Breast epithelium (tissue), 4 donors: ENCODE measurements at places on chromosomes 5 and 9.

DNA sequence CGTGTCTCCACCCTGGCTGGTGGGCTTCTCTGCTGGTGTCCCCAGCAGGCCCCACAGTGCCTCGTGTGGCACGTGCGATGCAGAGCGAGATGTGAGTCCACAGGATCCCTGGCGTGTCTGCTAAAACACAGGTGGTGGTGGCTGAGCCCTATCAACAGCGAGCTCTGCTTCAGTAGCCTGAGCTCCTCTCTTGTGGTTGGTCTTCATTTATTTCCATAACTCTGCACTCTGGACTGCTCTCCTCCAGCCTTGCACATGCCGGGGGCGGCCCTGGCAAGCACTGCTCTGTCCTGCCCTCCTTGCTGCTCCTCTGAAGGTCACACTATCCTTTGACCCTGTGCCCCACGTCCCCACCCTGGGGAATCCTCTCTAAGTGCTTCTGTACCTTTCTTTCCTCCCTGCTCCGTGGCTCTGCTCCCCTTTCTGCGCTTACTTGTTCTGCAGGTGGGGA is 59.2 kb downstream of the NSUN2 start:
- DNase-seq, result no peak

DNA sequence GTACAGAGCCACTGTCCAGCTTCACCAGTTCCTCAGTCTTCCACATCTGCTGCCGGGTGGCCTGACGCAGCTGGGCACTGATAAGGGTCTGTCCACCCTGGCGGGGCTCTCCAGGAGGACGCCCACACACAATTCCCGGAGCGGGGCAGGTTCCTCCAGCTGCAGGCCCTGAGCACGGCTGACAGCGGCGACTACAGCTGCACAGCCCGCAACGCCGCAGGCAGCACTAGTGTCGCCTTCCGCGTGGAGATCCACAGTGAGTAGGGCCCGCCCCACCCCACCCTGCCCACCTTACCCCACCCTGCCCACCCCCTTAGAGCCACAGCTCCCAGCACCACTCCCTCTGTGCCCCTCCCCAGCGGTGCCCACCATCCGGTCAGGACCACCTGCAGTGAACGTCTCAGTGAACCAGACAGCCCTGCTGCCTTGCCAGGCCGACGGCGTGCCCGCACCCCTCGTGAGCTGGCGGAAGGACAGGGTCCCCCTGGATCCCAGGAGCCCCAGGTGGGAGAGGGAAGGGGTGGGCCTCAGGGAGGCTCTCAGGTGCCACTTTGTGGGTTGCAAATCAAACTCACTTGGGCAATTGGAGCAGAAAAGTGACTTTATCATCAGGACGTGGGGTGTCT is 48.8 kb upstream of the ASS1 start:
- DNase-seq, result no peak

- DNase-seq, result no peak
These were observed 123.0 kb upstream of the GRIN3A start for GRCh38 chr9:101861472-101861871.

GRCh38 chr9:14497476-14497875 is 183.5 kb upstream of the NFIB start:
- no peak for DNase-seq

DNA sequence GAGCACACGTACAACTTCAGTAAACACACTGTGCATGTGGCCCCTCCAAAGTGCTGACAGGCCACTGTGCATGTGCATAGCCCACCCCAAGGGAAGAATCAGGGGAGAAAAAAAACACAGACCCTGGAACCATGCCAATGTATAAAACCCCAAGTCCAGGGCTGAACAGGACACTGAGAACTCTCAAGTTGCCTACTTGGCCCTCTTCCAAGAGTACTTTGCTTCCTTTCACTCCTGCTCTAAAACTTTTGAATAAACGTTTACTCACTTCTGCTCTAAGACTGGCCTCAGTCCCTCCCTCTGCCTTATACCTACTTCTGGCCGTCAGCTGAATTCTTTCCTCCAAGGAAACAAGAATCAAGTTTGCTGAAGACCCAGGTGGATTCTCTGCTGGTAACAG is 77.7 kb upstream of the NFIB start:
- DNase-seq, result no peak

DNA sequence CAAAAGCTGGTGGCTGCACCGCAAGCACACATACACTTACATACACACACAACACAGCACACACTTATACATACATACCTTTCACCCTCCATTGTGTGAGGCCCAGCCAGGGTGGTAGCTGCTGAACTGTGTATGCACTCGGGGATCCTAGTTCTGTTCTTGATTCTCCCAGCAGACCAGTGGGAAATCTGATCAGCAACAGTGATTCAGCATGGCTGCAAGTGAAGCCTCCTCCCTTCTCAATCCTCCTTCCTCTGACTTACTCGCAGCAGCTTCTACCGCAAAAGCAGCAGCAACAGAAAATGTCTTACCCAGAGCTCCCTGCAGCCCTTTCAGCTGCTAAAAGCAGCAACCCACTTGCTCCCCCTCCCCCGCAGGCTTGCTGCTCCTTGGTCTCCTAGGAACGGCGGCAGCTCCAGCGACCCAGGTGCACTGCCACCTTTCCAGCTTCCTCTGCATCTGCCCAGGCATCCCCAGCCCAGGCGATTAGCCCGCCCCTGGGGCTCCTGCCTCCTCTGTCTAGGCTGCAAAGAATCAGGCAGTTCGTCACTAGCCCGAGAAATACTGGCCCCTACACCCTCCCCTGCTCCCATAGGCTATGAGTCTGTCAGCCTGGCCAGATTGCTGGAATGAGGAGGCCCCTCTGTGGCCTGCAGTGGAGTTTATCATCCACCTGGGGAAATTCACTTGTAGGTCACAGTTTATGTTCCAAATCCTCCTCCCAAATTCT is at the start of gene KLHL3:
Gene KLHL3, minus strand, starts transcription at position 535 of the 730 bp plus-strand sequence. Its CDS starts 443 bp downstream, at position 92.
- no peak for DNase-seq

DNA sequence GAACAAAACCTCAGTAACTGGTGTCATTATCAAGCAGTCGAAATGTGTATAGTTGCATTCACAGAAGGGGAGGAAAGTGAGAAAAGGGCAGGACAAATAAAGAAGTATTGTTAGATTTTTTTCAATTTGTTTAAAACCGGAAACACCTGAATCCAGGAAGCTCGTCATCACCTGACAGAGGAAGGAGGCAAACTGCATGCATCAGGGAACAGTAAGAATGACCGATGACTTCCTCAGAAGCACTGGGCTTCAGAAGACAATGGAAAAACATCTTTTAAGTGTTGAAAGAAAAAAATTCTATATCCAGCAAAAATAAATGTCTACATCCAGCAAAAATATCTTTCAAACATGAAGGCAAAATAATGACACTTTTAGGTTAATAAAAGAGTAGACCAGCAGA is 29.5 kb downstream of the PLEKHG4B start:
- DNase-seq, result no peak

DNA sequence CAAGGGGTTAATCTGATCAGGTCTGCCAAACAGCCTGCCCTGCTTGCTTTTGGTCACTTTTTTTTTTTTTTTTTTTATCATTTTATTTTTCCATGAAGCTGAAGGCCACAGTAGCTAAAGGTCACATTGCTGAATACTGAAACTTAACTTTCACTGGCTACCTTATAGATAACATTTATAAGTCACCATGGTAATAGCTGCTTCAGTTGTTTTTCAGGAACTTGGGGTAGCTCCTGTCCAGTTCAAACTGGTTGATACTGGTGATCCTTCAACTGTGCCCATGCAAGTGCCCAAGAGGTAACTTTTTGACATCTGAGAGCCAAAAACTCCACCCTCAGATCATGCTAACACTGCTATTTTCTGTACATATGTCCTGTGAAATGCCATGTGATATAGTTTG is 68.3 kb upstream of the RGS7BP start:
- DNase-seq, result no peak

- DNase-seq, result no peak
These were observed 24.5 kb downstream of the LHFPL2 start for GRCh38 chr5:78624011-78624541.

GRCh38 chr5:149938791-149939358 is 5.7 kb downstream of the PDE6A start:
- DNase-seq, result peak; percentile 83

GRCh38 chr9:105342147-105342505 is 97.7 kb downstream of the SLC44A1 start:
- DNase-seq, result no peak

DNA sequence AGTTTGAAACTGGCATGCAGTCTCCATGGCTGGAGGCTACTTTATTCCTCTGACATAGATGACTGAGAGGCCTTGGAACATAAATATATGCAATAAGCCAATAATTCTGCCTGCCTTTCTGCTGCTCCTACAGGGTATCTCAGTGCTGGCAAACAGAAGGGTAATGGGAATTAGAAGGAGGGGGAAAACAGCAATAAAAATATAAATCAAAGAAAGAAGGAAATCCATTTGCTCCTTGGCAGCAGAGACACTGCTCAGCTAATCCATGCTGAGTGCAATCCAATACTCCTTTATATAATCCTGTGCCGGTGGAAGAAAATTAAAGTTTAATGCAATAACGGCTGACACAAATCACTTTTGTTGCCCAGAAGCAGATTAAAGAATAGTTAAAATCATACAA is 478.9 kb downstream of the SPATA31D1 start:
- DNase-seq, result no peak

DNA sequence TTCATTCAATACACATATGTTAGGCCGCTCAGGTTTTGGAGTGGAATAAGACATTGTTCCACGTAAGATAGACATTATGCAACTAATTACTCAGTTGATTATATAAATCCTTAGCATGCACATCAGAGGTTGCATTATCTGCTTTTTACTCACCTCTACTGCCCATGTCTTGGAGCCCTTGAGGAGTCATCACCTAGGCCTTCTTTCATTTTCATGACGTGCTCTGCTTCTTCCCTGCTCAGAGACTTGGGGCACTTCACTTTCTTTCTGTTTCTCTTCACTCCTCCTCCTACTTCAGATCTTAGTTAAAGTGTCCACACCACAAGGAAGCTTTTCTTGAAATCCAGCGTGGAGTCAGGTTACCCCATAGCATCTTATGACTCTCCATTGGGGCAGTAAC is 241.1 kb downstream of the TLR4 start:
- DNase-seq, result no peak

DNA sequence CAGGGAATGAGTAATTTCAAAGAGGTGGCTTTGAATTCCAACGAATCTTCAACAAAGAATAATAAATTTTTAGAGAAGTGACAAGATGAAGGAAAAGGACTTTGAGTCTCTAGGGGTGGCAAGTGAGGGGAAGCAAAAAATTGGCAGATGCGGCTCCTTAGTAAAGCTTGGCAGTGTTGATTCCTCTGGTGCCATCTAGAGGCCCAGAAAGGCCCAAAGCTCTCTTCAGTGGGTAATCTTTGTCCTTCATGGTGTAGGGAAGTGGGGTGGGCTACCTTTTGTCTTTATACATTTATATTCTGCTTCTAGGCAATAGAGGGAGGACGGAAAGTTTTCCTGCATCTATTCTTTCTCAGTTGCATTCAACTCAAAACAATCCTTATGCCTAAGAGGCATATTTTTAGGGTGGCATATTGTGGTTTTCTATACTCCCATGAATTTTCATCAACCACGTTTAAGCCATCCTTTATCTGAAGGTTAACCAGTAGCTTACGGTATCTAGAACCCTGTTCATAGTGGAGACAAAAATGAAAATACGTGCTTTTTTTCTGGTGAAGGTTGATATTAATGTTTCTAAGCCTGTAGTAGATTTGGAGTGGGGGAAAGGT is 17.5 kb upstream of the ROPN1L start:
- DNase-seq, result no peak

- DNase-seq, result no peak
These were observed 2.5 kb downstream of the BRIX1 start for GRCh38 chr5:34918025-34918424.

GRCh38 chr5:178322736-178323540 is 90.3 kb upstream of the PHYKPL start:
- DNase-seq, result no peak

GRCh38 chr5:2895876-2896275 is 144.4 kb upstream of the IRX2 start:
- DNase-seq, result no peak

DNA sequence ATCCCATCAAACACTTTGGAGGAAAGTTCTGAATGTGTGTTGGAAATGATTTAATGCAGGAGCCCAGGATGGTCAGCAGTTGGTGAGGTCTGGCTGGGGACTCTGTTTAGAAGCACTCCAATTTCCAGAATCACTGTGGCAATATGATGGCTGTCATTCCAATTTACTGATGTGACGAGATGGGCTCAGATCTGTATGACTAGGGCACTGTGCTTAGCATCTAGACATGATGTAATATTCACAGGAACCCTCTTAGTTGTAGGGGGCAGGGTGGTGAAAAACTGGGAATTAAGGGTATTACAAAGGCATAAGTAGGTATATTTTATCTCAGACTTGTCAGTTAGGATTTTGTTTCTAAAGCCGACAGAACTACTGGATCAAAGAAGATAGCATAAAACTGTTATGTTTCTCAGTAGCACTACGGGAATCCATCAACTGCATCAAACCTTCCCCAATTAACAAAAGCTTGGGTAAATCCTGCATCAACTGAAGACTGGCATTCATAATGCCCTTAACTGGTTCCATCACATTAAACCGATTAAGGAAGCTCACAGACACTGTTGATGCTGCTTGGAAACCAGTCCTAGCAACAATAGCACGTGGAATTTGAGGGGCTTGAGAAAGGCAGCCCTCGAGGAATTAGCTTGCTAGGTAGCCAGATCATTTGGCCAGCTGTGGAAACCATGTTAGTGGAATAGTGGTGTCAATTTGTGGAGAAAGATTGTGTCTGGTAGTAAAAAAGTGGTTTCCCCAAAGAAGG is 86.1 kb downstream of the SV2C start:
- no peak for DNase-seq

DNA sequence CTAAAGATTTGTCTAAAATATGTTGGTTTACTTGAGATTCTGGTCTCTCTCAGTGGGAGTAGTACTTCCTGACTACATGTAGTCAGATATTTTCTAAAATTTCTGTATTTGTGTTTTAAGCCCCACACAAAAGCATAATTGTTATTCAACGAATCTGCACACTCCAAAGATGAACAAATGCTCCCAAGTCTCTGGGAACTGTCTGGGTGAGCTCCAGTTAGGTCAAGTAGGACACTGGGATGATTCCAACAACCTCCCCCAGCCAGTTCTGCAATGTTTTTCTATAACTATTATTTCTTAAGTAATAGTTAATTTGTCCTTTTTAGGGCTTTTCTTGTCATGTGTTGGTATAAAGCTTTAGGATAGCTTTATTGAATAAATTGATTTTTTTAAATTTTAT is 174.6 kb downstream of the FAM174A start:
- DNase-seq, result no peak

- DNase-seq, result no peak
These were observed 16.6 kb downstream of the STOM start for GRCh38 chr9:121353241-121354061.

DNA sequence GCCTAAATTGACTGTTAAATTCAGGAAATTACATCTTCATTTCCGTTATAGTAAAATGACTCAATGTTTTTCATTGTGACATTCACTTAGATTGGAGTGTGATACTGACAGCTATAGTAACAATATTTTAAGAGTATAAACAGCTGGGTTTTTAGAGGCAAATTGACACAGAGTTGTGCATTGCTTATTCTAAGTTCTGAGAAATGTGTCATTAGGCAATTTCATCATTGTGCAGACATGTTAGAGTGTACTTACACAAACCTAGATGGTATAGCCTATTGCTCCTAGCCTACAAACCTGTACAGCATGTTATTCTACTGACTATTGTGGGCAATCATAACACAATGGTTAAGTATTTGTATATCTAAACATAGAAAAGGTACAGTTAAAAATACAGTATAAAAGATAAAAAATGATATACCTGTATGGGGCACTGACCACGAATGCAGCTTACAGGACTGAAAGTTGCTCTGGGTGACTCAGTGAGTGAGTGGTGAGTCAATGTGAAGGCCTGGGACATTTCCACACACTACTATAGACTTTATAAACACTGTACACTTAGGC is 132.7 kb downstream of the PDE4D start:
- no peak for DNase-seq

GRCh38 chr5:82789095-82789494 is 288.1 kb downstream of the TMEM167A start:
- DNase-seq, result no peak
